ENCODE measurements at places on chromosomes 11 and 22.

- no peak for DNase-seq
Observed at GRCh38 chr11:114258696-114259095, 37.5 kb upstream of the NNMT start.

DNA sequence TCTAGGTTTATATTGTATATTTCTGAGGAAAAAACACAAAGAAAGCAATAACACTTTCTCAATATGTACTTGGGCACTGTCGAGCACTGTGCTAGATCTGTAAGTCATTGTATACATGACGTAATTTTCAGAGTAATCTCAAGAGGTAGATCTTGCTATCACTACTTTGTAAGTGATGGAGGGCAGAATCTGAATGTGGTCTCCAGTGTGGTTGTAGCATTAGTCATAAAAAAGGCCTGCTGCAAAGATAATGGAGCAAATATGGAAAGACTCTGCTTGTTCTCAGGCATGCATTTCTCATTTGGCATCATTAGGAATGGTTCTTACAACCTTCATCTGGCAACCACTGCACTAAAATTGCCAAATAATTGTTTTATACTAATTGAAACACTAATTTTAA, 419.8 kb upstream of the CCDC179 start:
- peak; percentile 23 for DNase-seq

- DNase-seq, result no peak
Observed at GRCh38 chr11:34238533-34238932, 119.3 kb downstream of the ABTB2 start.

DNA sequence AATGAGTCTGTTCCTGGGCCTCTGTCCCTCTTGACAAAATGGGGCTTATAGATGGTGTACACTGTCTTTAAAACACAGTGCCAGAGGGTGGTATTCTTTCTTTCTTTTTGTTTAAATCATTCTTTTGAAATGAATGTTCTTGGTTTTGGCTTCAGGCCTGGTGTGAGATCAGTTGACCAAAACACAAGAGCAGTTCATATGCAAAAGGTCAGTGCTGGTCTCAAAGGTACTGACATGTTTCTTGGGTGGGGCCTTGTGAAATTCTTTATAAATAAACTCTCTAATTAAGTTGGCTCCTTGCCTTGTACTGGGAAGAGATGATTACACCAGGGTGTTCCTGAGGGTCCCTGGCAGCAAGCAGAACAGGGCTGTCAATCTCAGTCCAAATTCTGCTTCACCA, 110.0 kb downstream of the FBXO7 start:
- no peak for DNase-seq

GRCh38 chr22:34019190-34019845, 99.0 kb upstream of the LARGE1 start:
- no peak for DNase-seq

- DNase-seq, result peak; percentile 39
Observed at GRCh38 chr11:122207921-122208764, 92.1 kb upstream of the BLID start.

DNA sequence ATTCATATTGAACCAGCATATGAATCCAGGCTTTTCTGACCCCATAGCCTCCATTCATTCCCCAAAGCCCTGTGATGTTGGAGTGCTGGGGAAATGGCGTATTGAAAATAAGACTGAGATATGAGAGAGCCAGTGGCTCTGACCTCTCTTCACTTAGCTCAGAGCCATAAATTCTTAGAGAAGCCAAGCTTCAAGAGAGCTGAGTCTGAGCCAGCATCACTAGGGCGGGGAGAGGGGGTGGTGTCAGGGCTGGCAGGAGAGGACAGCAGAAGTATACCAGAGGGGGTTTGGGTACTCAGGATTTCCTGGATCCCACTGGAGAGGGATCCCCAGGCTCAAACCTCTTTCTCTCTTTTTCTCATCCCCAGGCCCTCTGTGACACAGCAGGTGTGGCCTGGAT, 16.7 kb upstream of the MOGAT2 start:
- no peak for DNase-seq
